ENCODE measurements at places on chromosomes 5 and 9.

DNA sequence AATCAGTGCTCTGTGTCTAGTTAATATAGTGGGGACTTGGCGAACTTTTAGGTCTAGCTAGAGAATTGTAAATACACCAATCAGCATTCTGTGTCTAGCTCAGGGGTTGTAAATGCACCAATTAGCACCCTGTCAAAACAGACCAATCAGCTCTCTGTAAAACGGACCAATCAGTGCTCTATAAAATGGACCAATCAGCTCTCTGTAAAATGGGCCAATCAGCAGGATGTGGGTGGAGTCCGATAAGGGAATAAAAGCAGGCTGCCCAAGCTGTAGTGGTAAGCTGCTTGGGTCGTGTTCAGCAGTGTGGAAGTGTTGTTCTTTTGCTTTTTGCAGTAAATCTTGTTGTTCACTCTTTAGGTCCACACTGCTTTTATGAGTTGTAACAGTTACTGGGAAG is 3.6 kb upstream of the OTULINL start:
- DNase-seq = no peak

DNA sequence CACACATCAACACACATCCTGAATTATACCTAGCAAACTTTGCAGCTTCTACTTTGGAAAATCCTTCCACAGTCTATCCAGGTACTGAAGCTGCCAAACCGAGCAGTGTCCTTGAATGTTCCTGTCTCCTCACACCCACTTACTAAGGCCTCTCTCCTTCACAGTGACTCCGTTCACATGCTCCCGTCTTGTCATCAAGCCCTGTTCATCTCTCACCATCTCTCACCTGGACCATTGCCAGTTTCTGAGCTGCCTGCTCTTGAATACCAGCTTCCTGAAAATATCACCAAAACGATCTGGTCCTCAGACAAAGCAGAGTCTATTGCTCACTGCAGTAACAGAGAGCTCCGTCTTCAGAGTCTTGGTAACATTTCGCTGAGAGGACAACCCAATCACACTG is 57.4 kb downstream of the GCNT1 start:
- no peak for DNase-seq

DNA sequence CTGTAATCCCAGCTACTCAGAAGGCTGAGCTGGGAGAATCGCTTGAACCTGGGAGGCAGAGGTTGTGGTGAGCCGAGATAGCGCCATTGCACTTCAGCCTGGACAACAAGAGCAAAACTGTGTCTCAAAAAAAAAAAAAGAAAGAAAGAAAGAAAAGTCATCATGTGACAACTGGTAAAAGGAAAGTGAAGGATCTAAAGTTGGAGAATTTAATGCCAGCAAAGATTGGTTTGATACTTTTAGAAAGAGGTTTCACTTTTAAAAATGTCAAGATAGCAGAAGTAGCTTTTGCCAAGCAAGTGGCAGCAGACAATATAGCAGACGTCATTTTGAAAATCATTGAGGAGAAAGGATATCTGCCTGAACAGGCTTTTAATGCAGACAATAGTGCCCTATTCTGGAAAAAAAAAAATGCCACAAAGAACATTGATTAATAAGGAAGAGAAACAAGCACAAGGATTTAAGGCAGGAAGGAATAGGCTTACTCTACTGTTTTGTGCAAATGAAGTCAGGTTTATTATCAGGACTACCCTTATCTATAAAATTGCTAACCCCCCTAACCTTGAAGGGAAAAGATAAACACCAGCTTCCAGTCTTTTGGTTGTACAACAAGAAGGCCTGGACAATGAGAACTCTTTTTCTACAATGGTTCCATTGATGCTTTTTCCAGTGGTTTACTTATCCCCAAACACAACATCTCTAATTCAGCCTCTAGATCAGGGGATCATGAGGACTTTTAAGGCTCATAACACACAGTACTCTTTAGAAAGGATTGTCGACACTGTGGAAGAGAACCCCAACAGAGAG is 12.0 kb downstream of the PKD2L2 start:
- DNase-seq = no peak

DNA sequence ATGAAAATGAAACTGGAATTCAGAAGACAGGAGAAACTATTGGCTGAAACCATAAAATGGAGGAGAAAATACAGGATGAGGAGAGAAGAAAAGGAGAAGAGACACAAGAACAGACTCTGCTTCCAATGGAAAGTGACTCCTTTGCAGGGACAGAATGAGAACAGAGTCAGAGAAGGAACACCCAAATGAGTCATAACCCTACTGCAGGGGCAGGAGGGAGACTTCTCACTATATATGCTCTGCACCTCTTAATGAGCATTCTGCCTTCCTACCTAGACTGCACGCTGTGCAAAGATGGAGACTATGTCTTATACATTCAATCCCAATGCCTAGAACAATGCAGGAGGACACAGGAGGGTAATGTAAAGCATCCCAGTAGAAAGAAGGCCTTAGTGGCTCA is 2.1 kb downstream of the SAXO1 start:
- no peak for DNase-seq

DNA sequence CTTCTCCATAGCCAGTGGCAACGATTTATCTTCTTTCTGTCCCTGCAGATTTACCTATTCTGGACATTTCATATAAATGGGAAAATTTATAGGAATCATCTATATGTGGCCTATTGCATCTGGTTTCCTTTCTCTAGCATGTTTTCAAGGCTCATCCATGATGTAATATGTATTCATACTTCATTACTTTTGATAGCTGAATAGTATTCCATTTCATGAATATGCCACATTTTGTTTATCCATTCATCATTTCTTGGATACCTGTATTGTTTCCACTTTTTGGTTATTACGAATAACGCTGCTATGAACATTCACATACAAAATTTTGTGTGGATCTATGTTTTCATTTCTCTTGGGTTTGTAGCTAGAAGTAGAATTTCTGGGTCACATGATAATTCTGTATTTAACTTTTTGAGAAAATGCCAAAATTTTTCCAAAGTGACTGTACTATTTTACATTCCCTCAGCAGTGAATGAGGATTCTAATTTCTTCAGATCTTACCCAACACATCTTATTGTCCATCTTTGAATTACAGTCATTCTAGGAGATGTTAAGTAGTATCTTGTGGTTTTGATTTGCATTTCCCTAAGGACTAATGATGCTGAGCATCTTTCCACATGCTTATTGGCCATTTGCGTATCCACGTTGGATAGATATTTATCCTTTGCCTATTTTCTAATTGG is 3.6 kb downstream of the IARS1 start:
- no peak for DNase-seq

DNA sequence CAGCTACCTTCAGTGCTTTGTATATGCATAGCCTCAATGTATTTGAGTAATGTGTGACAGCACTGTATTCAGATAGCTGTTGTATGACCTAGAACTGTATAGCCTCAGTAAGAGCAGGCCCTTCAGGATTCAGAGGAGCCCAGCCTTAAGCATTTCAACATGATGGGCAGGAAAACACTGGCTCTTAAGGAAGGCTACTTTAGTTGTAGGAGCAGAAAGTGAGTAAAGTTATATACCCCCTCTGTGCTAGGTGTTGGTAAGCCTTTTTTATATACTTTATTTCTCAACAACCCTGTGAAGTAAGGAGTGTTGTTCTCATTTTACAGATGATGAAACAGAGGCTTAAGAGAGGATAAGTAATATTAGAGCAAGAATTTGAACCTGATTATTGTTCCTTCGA is 1.5 kb upstream of the GPR21 start:
- no peak for DNase-seq

- peak; percentile 34 for DNase-seq
Observed at GRCh38 chr9:133768859-133769510, 30.8 kb upstream of the SARDH start.

- DNase-seq = no peak
Observed at GRCh38 chr5:6506611-6507010, 58.0 kb downstream of the UBE2QL1 start.

GRCh38 chr5:180352116-180353047 is 754 bp downstream of the GFPT2 start:
- peak; percentile 56 for DNase-seq

GRCh38 chr5:76499507-76500161 is 96.5 kb downstream of the IQGAP2 start:
- no peak for DNase-seq

GRCh38 chr9:129889941-129890717 is 54.9 kb downstream of the USP20 start:
- DNase-seq = peak; percentile 51

- DNase-seq = peak; percentile 63
Observed at GRCh38 chr9:131276094-131276888, at the start of gene FAM78A. TSS of gene FAM78A (minus strand) at chr9:131276510. CDS start at chr9:131276179, 331 bp downstream.

GRCh38 chr5:124789104-124789605 is 42.7 kb upstream of the ZNF608 start:
- DNase-seq = no peak

GRCh38 chr9:15606643-15607472 is 54.0 kb downstream of the CCDC171 start:
- DNase-seq = no peak

DNA sequence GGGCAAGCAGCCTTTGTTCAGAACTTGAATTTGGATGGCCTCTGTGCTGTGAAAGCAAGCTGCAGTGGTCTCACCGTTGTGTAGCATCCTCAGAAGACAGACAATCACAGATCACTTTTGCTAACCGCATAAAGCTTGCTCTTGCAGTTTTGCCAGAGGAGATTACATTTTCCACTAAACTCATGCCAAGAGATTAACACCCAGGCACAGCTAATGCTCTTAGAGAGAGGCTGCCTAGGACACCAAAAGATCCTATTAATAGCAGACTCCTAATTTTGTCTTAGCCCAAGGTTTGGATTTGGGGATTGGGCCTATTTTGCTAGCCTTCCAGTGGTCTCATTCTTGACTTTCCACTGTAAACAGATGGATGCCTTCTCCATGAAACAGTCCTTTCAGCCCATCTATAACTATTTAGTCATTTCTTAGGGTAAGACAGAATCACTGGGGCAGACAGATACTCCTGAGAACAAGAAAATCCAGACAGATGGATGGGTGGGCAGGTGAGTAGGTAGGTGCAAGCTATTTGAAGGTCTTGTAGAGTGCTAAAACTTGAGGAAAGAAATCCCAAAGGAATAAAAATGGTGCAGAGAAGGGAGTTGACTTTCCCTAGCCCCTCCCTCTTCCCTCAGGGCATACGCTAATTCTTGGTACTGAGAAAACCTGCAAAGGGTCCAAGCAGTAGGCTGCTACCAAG is 506.2 kb downstream of the SPOCK1 start:
- DNase-seq = no peak

DNA sequence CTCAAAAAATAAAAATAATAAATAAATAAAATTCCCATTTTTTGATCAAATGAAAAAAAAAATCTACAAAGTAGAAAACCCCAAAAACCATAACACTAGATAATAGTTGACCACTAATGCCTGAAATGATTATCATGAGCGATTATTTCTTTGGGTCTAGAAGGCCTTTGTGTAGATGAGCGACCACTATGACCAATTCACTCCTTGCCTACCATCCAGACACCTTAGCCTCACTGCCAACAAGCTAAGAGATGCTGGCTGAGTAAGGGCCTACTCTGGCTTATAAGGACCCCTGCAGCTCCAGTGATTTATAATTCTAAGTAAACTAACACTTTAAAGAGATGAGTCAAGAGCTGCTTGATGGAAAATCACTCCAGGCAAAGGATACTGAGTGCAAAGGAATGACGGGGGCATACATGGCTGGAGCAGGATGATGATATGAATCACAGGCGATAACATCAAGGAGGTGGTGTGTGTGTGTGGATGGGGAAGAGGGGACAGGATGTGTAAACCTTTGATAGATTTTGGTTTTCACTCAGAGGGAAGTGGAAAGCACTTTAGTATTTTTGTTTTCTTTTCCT is 4.8 kb upstream of the F2RL1 start:
- no peak for DNase-seq

DNA sequence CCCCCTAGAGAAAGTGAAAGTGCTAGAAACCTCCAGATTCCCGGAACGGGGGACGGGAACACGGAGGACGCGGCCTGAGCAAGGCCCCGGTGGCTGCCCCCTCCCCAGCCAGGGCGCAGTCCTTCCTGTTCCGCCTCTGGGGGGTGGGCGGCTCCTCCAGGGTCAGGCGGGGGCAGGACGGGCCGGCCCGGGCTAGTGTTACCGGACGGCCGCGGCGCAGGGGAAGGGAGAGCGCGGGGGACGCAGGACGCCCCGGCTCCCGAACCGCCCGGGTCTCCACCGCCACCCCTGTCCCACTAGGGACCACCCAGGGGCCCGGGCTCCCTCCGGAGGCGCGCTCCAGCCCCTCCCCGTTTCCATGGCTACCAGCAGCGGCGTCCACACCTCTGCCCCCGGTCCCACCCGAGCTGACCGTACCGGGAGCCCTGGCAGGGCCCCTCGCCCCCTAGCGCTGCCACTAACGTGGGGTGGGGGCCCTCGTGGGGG is 579 bp downstream of the SLC12A7 start:
- no peak for DNase-seq

DNA sequence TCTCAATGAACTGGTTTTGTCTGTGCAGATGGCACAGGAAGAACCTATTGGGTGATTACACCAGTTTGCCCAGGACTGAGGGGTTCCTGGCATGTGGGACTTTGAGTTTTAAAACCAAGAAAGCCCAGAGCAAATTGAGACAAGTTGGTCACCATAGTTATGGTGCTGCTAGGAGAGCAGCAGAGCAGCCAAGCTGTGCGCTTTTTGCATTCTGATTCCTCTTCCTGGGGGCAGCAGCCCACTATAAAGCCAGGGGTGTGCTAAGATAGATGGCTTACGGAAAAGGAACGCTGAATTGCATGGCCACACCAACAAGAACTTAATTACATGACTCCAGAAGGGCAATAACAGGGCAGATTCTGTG is 49.7 kb downstream of the TIMD4 start:
- no peak for DNase-seq

DNA sequence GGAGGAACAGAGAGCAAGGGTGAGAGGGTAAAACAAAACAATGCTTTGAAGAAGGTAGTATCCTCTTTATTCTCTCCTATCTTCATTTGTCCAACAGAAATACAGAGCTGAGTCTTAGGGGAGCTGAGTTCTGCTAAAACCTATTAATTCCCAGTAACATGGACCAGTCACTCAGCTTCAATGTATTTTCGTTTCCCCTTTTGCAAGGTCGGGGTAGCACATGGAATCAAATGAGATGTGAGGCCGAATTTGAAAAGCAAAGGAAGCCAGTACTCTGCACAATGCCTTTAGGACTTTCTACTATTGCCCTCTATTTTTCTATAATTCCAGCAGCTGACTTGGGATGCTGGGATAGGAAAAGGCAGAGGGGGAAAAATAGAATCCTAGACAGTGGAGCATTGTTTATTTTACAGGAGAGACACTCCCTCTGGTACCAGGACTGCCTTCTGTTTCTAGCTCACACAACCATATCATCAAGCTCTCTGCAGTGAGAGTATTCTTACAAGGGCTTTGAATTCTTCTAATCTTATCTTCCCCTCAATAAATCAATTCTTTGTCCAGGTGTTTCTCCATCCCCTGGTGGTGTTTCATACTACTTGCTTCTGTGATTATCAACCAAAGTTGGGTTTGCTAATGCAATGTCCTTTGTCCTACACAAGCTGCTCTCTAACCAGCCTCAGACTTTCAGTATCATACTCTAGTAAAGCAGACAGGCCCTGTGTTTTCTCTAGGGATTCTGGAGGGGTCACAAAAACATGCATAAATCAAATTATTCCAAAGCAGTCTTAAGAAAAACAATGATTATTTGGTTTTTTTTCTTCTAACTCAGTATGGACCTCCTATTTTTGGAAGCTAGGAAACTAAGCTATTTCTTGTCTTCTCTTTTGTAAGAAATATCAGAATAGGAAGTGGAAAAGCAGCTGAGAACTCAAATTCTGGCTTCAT is 341.5 kb downstream of the OSTF1 start:
- no peak for DNase-seq

- peak; percentile 37 for DNase-seq
Observed at GRCh38 chr5:11396917-11397316, 507.3 kb downstream of the CTNND2 start.

GRCh38 chr9:109401169-109401989 is 80.5 kb upstream of the EPB41L4B start:
- DNase-seq = peak; percentile 76

GRCh38 chr5:125372694-125373631 is 626.5 kb upstream of the ZNF608 start:
- no peak for DNase-seq
